ENCODE measurements at places on chromosomes 2 and 18.

GRCh38 chr2:46171411-46171953 lies 125.7 kb upstream of the EPAS1 start:
- no peak for DNase-seq

GRCh38 chr2:58569475-58570185 lies 328.5 kb upstream of the FANCL start:
- DNase-seq = no peak

DNA sequence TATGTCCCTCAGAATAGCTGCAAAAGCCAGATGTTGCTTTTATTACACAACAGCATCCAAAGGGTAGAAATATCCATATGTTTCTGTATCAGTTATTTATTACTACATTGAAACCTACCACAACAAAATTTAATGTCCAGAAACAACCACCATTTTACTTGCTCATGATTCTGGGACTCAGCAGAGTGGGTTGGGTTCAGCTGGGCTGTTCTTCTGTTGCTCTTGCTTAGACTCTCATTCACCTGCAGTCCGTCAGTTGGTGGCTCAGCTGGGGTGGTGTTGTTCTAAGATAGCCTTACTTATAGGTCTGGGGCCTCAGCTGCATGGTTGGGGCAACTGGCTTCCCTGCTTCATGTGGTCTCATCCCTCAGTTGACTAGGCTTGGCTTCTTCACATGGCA lies 21.7 kb downstream of the AQP4 start:
- no peak for DNase-seq

DNA sequence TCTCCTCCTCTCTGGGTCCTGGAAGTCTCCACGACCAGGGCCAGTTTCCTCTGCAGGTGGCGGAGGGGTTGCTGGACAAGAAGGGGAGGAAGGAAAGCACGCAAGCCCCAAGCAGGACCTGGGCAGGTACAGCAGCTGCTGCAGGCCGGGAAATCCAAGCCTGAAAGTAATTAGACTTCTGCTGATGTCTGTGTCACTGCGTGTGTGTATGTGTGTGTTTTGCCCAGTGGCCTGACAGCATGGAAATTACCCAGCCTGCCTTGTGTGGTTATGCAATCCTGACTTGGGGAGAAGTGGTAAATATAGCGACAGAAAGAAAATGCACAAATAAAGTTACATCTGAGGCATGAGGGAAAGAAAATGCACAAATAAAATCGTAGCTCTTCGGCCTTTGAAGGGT lies 121.8 kb upstream of the ZBTB14 start:
- no peak for DNase-seq

DNA sequence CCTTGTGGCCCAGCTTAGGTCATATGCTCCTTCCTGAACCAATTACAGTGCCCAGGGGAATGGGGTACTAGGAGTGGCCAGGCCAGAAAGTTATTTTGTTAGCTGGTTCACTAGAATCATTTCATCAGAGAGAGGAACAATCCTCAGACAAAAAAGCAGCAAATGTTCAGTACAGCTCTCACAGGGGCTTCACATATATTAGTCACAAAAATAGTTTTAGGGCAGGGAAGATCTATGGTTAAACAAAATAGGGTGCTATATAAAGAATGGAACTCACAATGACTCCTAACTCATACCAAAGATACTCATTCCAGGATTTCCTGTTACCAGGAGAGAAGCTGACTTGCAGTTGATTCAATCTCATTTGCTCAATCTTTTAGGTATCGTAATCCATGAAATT lies 71.0 kb downstream of the CWC22 start:
- no peak for DNase-seq

GRCh38 chr2:102233132-102233884 lies 46.5 kb downstream of the IL1RL2 start:
- no peak for DNase-seq

- no peak for DNase-seq
Observed at GRCh38 chr2:10413503-10413902, 34.6 kb downstream of the ODC1 start.

GRCh38 chr18:9575558-9575957 lies 38.8 kb downstream of the PPP4R1 start:
- DNase-seq = peak; percentile 67

DNA sequence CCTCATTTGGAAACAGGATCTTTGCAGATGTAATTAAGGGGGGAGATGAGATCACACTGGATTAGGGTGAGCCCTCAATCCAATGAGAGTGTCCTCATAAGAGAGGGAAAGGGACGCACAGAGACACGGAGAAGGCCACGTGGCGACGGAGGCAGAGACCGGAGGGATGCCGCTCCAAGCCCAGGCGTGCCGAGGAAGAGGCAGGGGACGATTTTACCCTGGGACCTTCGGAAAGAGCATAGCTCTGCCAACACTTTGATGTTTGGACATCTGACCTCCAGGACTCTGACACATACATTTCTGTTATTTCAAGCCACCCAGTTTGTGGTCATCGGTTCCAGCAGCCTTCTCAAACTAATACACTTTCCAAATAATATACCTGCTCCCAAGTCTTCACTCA lies 84.4 kb upstream of the ZCCHC2 start:
- DNase-seq = no peak

DNA sequence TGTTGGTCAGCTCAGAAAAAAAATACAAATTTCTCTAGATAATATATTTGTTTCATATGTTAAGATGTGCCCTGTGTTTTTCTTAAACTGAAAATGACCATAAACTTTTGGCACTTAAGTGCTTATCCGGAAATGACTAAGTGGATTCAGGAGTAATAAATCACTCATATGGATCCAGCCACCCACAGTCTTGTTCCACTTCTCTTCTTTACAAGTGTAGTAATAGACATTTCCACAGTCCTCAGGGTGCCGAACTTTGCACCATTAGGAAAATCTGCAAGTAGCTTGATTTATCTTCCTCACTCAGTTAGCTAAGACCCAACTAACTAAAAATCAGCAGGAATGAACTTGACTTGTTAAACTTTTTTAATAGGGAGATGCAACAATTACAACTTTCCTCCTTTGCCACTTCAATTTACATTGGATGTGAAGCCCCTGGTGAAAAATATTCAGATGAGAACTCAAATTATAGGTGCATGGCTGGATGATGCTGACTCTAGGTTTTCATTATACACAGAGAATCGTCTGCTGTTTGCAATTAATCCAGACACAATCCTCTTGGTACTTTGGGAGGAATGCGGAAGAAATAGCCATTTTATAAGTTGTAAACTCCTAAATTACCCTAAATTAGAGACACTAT lies 322.5 kb downstream of the ARHGAP15 start:
- no peak for DNase-seq

DNA sequence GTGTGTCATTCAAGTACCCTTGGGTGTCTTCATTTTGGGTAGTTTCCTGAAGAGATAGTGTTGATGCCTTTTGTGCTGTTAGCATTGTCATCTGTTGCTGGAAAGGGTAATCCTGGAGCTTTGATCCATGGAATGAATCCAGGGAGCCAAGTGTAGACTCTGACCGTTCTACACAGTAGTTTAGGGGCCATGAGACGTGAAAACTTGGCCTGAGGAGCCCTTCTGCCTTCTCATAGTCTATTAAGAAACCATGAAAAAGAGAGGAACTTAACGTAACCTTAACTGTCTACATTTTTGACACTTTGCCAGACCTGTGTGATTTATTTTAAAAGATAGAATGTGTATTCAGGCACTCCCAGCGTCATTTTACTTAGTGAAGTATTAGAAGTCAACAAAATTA lies 194.0 kb downstream of the BABAM2 start:
- DNase-seq = no peak

- no peak for DNase-seq
Observed at GRCh38 chr2:212549463-212549862, 10.9 kb upstream of the ERBB4 start.

- no peak for DNase-seq
Observed at GRCh38 chr2:69667805-69668382, 24.4 kb upstream of the AAK1 start.

- DNase-seq = peak; percentile 38
Observed at GRCh38 chr2:127611076-127611925, 34.7 kb upstream of the GPR17 start.

DNA sequence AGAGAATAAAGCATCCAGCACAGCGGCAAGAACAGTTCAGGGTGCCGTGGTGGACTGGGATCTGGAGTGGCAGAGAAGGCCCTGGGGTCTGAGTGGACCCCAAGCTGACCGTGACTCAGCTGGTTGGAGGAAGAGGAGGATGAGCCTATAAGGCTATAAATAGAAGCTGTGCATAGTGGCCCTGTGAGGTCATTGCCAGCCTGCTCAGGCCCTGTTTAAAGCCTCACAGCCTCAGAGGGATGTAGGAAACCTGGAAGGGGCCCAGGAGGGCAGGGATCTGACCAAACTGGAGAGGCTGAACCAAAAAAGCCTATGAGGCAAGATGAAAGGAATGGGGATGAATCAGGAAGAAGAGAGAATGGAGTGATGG lies 11.3 kb upstream of the DES start:
- no peak for DNase-seq

DNA sequence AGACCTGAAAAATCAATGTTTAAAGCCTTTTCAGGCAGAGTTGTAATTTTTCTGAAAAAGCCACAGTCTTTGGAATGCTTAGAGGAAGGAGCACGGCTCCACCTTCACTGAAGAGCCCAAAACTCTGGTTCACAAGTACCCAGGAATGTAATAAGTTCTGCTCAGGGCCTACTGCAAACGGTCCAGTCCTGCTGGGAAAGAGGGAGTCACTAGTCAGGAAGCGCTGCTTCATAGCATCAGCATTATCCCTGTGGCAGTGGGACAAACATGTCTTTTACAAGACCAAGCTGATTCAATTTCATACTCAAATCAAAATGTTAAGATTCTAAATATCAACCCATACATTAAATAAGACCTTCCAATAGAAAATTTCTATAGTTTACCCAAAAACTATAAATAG lies 152.9 kb upstream of the PGAP1 start:
- DNase-seq = no peak

- DNase-seq = no peak
Observed at GRCh38 chr18:39260565-39260964, 1695.0 kb upstream of the CELF4 start.

DNA sequence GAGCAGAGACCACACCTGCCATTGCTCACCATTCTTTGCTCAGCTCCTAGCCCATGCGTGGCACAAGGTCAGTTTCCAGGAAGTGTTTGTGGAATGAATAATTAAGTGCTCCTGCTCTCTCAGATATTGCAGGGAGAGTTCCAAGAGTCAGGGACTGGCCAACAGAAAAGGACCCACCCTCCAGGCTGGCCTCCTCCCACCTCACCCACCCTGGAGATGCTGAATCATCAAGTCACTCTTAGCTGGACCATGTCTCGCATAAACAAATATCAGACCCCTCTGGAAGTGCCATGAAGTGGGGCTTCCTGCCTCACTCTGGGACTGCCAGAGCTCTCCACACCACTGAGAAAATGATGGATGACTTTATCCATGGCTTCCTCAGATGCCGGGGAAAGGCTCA lies 256.0 kb downstream of the TNS1 start:
- DNase-seq = no peak
